Fibroblast of skin of right quadriceps (primary cell): ENCODE measurements at places on chromosomes 16 and 17.

- DNase-seq: no peak
Measured at GRCh38 chr16:78982096-78982744, 618.3 kb downstream of the MAF start.

DNA sequence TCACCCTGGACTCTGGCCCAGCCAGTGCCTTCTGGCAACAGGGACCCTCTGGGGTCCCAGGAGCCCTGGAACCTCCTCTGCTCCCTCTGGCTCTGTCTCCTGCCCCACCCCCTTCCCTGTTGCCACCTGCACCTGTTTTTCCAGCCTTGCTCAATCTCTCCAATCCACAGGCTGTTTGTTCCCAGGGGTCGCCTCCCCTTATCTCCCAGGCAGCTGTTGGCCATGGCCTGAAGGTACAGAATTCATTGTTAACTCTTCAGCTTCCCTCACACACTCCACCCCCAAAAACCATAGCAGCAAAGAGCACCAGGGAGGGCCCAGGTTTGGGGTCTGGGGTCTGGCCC lies 39.3 kb upstream of the TOB1 start:
- no peak for DNase-seq

- no peak for DNase-seq
Measured at GRCh38 chr17:862582-862981, 80.4 kb downstream of the MRM3 start.

DNA sequence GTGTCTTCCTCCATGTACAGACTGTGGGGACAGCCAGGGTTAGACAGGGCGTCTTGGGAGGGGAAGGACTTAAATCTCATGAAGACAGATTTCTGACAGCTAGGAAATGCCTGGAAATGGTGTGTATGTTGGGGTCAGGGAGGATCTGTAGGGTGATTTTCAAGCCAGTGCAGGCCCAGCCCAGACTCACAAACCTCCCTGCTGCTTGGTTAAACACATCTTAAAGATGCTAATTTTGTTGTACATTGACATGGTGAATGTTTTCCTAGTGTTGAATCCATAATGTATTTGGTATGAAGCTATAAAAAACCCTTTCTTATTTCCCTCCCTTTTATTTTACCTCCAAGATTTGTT lies 238.3 kb downstream of the CCDC182 start:
- DNase-seq: no peak

DNA sequence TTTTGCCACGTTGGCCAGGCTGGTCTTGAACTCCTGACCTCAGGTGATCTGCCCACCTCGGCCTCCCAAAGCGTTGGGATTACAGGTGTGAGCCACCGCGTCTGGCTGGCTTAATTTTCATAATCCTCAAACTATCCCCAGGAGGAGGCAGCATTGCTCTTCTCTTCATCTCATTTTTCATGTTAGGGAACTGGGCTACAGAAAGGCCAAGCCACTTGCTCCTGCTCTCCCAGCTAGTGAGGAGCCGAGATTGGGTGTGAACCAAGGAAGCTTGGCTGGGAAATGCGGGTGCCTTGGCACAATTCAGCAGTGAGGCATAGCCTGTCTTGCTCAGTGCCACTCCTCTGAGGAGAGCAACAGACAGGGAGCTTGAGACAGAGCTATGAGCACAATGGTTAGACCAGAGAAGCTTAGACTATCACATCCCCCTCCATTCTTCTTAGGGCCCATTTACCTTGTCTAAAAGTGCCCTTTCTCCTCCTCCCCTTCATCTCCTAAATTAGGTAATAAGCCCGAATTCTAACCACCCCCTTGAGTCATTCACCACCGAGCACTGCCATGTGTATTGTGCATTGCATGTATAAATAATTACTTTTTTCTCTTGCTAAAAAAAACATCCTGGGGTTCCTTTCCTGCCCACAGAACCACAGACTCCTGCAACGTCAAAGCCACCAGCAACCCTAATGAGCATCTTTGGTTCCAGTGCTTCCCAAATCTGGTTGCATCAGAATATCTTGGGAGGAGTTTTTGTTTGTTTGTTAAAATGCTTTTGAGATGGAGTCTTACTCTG lies 20.0 kb upstream of the KIF19 start:
- no peak for DNase-seq

GRCh38 chr17:67246653-67247415 lies 1.8 kb upstream of the HELZ start:
- peak; percentile 40 for DNase-seq
